ENCODE measurements at places on chromosomes 5 and 9.

DNA sequence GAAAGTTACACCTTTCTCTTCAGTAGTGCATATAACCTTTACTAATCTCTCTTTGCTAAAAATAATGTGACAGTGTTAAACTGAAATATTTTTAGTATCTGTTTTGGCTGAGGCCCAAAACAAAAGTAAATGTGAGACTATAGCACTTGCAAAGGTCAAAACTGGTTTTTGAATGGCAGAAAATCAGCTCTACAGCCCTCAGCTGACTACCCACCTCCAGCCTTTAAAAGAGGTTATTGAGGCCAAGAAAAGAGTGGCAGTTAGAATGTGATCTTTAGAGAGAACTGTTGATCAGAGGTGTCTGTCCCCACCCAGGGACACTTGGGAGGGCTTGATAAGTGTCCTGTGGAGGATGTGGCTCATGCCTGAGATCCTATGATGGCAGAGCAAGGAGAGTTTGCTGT lies 30.9 kb downstream of the PRKACG start:
- DNase-seq, result no peak

- no peak for DNase-seq
These were observed 20.0 kb downstream of the RNF44 start for GRCh38 chr5:176517053-176517661.

DNA sequence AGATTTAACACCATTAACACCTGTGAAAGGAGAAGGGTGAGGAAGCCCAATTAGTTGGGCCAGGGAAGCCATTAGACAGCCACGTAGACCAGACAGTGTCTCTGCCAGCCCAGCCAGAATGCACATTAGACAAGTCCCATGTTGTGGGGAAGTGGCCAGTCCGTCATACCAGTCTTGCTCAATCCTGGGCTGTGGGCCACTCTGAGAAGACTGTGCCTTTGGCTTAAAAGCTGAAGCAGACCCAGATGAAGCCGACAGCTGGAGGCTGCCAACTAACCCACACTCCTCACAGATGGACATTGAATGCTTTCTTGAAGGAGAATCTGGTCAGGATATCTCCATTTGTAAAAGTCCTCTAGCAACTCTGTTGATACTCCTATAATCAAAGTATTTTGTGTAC lies 128.5 kb downstream of the CHSY3 start:
- DNase-seq, result no peak

DNA sequence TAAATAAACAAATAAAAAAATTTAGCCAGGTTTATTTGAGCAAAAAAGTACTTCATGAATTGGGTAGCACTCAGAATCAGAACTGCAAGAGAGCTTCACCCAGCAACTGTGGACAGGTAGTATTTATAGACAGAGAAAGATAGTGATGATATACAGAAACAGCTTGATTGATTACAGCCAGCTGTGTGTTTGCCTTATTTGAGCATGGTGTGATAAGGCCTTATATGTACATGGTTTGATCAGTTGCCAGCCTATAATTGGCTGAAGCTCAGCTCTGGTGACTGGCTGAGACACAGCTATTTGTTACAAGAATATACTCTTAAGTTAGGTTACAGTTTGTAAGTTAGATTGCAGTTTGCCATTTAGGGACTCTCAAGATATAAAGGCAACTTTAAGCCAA lies 34.3 kb upstream of the ARL15 start:
- DNase-seq, result no peak

- no peak for DNase-seq
These were observed 24.7 kb downstream of the STK10 start for GRCh38 chr5:172163346-172163745.

- DNase-seq, result no peak
These were observed 95.7 kb upstream of the EGFLAM start for GRCh38 chr5:38162625-38163024.

GRCh38 chr5:150647275-150648251 lies 7.1 kb downstream of the SYNPO start:
- DNase-seq, result no peak

DNA sequence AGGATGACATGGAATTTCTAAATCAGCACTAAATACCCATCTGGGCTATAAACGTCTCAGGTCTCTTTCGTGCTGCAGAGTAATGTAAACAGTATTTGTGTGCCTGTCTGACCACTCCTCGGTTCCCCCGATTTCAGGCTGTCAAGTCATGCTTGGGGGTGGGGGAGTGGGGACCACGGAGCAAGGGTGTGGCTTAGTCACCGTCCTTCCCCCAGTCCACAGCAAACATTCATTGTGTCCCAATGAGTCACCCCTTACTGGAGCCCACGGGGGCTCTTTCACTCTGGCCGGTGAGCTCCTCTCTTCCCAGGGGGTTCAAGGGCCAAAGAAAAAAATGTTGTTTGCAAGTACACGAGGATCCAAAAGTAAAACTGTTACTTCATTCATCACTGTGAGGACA lies 72.4 kb upstream of the ICE1 start:
- DNase-seq, result no peak

GRCh38 chr5:37988454-37989046 lies 148.7 kb upstream of the GDNF start:
- no peak for DNase-seq

DNA sequence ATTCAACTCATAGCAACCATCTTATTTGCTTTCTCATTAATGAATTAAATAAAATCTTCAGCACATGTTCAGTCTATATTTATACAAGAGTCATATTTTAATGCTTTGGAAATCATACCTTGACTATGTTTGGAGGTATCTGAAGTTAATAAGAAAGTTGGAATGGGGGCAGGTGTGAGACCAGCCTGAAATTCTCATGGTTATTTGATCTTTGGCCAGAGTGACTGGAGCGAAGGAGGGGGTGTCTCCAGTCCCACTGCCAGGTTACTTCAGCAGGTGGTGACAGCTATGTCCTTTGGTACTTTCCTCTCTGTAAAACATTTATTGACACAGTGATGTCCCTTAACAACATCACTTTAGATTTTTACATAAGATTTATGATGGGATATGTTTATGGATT lies 318.1 kb upstream of the SGCD start:
- no peak for DNase-seq

DNA sequence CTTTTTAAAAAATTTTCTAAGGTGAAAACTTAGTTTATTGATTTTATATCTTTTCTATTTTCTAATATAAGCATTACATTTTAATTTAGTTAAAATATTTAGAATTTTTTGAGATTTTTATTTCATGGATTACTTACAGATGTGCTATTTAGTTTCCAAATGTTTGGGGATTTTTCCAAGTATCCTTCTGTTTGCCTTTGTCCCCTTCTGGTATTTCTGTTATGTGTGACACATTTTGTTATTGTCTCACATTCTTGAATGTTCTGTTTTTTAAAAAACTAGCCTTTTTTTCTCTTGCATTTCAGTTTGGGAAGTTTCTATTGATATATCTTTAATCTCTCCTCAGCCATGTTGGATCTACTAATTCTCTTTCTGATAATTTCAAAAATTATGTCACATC lies 234.9 kb downstream of the FAM170A start:
- no peak for DNase-seq

DNA sequence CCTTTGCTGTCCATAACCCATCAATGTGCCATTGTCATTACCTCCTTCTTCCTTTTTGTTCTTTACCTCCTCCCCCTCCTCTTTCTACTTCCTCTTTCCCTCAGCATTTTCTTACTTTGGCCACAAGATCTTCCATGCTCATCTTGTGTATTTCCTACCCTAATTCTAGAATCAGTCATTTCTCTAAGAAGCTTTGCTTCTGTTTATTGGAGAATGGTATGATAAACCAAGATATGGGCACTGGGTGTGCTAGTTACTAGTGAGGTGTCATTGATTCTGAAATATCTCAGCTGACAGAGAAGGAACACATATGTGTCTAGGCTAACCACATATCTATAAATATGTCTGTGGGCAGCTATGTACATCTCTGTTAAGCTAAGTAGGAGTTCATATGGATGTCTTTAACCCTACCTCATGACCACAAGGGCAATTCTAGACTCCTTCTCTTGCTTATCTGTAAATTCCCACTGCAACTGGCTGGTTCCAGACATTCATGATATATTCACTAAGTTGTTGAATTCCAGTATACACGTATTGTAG lies 2051.3 kb upstream of the CDH9 start:
- DNase-seq, result no peak

Measured in spinal cord (tissue), 10 donors.